Ammon's horn (tissue), 1 donor: ENCODE measurements at places on chromosomes 13 and 19.
A peak's percentile ranks its signal among the peaks of the same experiment; 100 is the strongest.

- no peak for DNase-seq
These were observed 5.1 kb downstream of the ATP12A start for GRCh38 chr13:24685314-24685713.

- DNase-seq, result no peak
These were observed 590.2 kb upstream of the SPRY2 start for GRCh38 chr13:80931118-80931517.

GRCh38 chr13:32476021-32476731 is 48.2 kb upstream of the N4BP2L1 start:
- no peak for DNase-seq

DNA sequence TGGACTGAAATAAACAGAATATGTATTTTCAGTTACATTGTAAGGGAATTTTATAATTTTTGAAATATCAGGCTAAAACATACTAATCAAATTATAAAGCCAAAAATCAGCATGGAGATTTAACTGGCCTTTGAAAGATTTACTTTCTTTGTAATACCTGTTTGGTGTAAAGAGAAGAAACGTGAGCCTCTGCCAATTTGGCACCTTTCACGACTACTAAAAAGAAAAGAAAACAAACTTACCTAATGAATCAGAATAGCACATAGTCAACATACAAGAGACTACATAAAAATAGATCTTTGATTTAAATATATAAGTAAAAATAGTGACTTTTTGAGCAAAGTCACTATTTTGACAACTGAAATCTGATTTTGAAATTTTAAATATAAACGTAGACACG is 87.4 kb downstream of the RBM26 start:
- DNase-seq, result no peak

GRCh38 chr13:108618233-108618632 is 11.2 kb upstream of the MYO16 start:
- DNase-seq, result no peak

GRCh38 chr13:110685305-110686020 is 20.5 kb downstream of the CARS2 start:
- no peak for DNase-seq

- DNase-seq, result no peak
These were observed 6.9 kb downstream of the GYS1 start for GRCh38 chr19:48986211-48986610.

DNA sequence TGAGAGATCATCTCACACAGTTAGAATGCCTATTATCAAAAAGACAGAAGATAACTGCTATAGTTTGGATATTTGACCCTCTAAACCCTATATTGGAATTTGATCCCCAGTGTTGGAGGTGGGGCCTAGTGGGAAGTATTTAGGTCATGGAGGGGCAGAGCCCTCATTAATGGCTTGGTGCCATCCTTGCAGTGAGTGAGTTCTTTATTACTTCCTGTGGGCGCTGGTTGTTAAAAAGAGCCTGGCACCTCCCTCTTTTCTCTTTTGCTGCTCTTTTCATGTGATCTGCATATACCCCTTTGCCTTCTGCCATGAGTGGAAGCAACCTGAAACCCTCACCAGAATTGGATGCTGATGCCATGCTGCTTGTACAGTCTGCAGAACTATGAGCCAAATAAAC is 66.8 kb downstream of the TDRD3 start:
- DNase-seq, result no peak

DNA sequence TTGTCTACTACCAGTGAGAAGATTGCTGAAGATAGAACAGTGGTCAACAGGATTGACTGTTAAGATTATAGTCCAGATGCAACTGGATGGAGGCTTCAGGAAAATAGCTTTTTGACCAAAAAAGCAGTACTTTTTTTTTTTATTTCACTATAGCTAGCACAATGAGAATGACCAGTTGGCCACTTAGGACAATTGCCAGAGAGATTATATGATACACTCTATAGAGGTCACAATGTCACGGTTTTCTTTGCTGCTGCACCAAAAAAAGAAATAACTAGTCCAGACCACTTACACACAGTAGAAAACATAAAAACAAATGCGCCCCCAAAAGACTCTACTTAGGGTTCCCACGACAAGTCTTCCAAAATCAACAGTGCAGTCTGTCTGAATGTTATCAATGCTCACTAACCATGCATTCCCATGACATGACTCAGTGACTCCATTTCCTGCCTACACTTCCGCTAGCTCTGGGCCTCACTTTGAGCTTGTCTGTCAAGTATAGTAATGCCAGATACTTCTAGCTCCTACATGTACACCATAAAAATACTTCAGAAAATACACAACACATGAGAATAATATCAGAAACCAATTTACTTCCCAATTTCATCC is 209.1 kb upstream of the STARD13 start:
- no peak for DNase-seq

DNA sequence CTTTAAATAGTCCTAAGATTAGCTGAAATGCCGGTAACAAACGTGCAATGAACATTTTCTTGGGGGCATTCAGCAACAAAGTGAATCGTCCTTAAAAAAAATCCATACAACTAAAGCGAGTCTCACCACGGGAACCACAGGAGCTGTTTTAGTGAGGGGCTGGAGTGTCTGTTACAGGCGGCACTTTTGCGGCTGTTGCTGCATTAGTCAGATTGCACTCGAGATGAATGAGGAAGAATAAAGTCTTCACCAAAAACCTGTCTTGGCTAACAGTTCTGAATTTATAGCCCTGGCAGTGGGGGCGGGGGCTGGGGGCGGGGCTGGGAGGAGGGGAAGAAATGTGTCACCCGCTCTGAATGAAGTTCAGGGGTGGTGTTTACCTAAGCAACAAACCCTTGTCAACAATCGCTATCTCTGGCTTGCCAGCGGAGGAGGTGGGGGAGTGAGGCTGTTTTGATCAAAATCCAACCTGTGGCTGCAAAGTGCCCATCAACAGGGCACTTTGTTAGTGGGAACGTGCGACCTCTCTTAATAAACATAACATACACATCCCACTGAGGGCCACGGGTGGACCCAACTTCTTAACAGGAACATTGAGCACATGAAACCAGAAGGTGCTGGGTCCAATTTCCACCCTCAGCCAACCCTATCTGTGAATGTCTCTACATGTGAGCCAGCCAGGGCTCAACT is 44.5 kb downstream of the RFX2 start:
- DNase-seq, result peak; percentile 28

GRCh38 chr19:40216777-40217026 is 1.5 kb downstream of the TTC9B start:
- no peak for DNase-seq

DNA sequence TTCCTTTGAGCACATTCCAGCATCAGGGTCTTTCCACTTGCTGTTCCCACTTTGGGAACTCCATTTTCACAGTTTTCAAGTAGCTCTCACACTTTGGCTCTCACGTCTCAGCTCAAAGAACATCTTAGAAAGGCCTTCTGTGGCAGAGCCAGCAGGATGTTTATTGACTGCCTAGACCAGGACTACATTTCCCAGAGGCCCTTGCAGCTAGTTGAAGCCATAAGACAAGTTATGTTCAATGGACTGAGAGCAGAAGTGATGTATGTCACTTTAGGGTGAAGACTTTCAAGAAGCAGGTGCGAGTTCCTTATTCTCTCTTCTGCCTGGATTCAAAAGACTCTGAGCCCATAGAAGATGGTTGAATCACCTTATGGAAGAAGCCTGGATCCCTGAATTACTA is 4.3 kb upstream of the HAUS5 start:
- DNase-seq, result no peak

GRCh38 chr13:64528838-64529237 is 2701.3 kb downstream of the PCDH9 start:
- no peak for DNase-seq

GRCh38 chr19:8233370-8233769 is 24.2 kb downstream of the CERS4 start:
- no peak for DNase-seq

- peak; percentile 99 for DNase-seq
These were observed at the start of gene ZNF442 for GRCh38 chr19:12365236-12366162. Gene ZNF442, minus strand, starts transcription at chr19:12365683. Its CDS starts 2,052 bp downstream, at chr19:12363631.

DNA sequence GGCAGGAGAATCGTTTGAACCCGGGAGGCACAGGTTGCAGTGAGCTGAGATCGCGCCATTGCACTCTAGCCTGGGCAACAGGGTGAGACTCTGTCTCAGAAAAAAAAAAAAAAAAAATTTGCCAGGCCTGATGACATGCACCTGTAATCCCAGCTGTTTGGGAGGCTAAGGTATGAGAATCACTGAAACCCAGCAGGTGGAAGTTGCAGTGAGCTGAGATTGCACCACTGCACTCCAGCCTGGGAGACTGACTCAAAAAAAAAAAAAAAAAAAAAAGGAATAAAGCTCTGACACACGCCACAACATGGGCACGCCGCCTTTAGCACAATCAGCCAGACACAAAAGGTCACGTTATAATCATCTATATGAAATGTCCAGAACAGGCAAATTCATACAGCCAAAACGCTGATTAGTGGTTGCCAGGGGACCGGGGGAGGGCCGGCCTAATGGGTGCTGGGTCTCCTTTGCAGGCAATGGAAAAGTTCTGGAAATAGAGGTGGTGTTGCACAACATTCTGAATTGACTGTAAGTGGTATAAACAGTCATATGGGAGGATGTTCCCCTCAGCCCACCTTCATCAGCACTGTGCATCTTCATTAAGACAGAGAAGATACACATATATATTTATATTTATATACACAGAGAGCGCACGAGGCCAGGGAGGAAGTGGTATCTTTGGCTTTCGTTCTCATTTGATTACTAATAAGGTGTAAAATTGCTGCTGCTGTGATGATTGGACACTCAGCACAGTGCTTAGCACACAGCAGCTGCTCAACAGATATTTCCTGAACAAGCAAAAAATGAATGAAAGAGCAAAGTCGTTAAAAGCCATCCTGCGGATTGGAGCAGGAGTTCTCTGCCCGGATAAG is 3.8 kb downstream of the HSPBP1 start:
- no peak for DNase-seq

- no peak for DNase-seq
These were observed 3.3 kb upstream of the SCN1B start for GRCh38 chr19:35027009-35027408.

GRCh38 chr19:29678484-29679106 is 13.3 kb downstream of the PLEKHF1 start:
- peak; percentile 68 for DNase-seq

DNA sequence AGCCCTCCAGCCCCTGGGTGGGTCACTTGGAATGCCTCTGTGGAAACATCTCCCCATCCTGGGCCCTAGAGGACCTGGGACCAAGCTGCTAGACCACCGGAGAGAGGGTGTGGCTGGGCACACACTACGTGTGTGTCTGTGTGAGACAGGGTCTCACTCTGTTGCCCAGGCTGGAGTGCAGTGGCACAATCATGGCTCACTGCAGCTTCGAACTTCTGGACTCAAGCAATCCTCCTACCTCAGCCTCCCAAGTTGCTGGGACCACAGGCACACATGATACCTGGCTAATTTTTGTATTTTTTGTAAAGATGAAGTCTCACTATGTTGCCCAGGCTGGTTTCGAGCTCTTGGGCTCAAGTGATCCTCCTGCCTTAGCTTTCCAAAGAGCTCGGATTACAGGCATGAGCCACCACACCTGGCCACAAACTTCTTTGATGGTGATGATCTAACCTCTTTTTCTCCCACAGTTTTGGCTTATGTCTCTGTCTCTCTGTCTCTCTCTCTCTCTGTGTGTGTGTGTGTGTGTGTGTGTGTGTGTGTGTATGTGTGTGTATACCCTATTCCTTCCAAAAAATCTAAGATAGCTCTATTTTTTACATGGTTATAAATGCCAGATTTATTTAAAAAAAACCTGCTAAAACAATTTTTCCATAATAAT is 32.1 kb upstream of the SLC7A9 start:
- no peak for DNase-seq

DNA sequence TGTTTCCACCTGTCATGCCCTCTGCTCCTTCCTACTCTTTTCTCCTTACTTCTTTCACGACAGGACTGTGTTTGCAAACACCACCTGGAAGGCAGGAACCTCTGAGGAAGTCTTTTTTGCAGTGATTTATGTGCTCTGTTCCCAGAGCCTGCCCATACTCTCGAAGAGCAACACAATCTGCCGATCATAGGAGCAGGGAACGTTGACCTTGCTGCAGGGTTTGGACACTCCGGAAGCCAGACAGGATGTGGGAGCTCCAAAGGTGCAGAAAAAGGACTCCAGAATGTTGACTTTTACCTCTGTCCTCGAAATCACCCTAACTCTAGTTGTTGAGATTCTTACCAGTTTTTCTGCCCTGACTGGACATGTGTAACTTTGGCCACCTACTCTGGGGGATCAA is 8.6 kb upstream of the ZNF181 start:
- no peak for DNase-seq

- no peak for DNase-seq
These were observed 7.4 kb downstream of the DBP start for GRCh38 chr19:48629599-48630295.

- peak; percentile 54 for DNase-seq
These were observed 10.4 kb upstream of the ZSWIM4 start for GRCh38 chr19:13784731-13785452.

DNA sequence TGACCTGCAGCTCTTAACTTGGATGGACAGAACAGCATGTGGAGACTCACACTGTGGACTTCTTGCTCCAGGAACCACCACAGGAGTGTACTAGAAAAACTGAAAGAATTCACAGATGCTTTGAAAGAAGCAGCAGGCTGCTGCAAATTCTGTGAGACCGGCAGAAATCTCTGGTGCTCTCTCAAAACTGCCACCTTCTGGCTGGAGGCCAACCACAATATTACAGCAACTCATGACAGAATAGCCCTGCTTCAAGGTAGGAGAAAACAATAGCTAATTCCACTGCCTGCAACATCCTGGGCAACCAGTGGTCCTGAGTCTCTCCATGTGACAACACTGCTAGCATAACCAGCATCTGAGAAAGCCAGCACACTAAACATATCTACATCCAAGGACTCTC is 26.9 kb downstream of the CDK8 start:
- no peak for DNase-seq

GRCh38 chr13:21336609-21337349 is 122.3 kb downstream of the ZDHHC20 start:
- no peak for DNase-seq

DNA sequence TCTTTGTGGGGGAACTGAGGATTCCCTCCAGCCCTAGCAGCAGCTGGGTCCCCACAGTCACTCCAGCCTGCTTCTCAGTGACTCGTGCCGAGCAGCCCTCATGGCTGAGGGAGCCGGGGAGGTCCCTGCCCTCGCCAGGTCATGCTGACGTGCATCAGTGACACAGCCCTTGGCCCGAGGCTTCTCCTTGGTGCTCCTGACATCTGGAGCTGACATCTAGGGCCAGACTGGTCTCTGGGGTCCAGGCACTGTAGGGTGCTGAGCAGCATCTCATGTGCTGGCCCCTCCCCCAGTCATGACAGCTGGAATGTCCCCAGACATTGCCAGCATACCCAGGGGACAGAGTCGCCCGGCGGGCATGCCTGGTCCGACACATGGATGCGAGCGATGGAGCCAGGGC is 14.4 kb downstream of the COMP start:
- DNase-seq, result no peak
